ENCODE measurements at places on chromosomes 3 and 15. TPM values are rescaled to one million over a fixed set of nuclear protein-coding genes. Genes with fewer than 3 reads are reported as not detected.

- H3K36me3 ChIP-seq = no peaks in the 10 kb centered on the region
- H3K4me3 ChIP-seq = no peak overlapping the region
- no peaks in the 10 kb centered on the region for H3K4me1 ChIP-seq
Measured at GRCh38 chr15:58604455-58604923, 145.0 kb downstream of the ADAM10 start.

GRCh38 chr15:90210593-90210992, 9.5 kb downstream of the SEMA4B start:
- H3K27me3 ChIP-seq = no peaks in the 10 kb centered on the region
- no peaks in the 10 kb centered on the region for H3K4me1 ChIP-seq

DNA sequence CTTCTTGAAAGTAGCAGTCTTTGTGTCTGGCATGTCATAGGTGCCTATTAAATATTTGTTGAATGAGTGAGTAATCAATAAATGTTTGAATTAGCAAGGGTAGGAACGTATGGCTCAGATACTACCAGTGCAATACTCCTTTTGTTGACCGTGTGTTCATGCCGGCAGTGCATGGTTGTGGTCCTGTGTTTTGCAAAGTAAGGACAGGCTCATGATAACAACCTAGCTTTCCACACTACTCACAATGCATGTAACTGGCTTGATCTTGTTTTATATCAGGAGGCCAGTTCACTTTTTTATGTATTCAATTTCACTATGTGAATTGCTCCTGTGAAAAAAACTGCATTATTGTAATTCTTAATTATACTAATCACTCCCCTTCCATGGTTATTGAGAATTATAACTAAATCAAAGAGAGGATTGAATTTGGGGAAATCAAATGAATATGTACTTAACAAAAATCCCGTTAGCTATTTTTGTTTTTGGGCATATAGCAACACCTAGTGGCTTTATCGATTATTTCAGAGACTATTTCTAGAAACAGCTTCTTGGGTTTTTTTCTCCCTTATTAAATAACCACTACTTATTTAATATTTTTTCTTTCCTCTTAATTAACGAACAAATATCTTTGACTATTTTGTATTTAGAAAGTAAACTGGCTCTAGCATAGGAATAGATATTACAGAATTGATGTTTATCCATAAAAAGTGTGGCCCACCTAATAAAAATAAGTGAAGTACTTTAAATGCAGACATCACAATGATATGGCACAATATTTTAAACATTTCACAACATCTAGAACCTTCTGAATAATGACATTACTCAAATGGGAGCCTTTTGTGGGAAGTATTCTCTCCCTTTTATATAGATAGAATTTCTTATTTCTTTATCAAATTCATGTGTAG, 218.5 kb downstream of the BBX start:
- no peak overlapping the region for H3K4me3 ChIP-seq
- peaks cover 3% of the 10 kb centered on the region for H3K36me3 ChIP-seq
- H3K4me1 ChIP-seq = no peaks in the 10 kb centered on the region
- no peak for DNase-seq

DNA sequence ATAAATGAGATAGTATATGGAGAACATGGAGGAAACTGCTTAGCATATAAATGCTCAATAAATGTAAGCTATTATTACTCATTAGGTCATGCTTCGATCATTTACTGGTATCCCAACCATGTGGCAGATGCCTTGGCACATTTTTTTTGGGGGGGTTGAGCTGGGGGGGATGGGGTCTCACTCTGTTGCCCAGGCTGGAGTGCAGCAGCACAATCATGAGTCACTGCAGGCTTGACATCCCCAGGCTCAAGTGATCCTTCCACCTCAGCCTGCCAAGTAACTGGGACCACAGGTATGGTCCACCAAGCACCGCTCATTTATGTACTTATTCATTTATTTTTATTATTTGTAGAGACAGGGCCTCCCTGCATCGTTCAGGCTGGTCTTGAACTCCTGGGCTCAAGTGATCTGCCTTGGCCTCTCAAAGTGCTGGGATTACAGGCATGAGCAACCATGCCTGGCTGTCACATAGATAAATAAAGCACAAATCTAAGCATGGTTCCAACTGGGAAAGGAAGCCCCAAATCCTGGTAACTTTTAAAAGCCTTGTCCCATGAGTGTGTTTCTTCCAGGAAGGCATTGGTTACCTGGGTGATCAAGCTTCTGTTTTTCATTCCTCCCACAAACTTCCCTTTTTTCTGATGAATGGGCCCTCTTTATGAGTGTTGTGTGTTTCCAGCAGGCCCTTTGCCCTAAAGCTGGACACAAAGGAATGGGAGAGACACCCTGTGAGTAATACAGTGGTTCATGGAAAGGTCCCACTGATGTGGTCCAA, 147.4 kb upstream of the UMPS start:
- H3K4me1 ChIP-seq = peaks cover 2% of the 10 kb centered on the region
- H3K27me3 ChIP-seq = no peaks in the 10 kb centered on the region
- H3K4me3 ChIP-seq = no peak overlapping the region

Gene ITIH4
- total RNA-seq = 55.4 TPM

Gene CCNB2
- 2.2 TPM for total RNA-seq

DNA sequence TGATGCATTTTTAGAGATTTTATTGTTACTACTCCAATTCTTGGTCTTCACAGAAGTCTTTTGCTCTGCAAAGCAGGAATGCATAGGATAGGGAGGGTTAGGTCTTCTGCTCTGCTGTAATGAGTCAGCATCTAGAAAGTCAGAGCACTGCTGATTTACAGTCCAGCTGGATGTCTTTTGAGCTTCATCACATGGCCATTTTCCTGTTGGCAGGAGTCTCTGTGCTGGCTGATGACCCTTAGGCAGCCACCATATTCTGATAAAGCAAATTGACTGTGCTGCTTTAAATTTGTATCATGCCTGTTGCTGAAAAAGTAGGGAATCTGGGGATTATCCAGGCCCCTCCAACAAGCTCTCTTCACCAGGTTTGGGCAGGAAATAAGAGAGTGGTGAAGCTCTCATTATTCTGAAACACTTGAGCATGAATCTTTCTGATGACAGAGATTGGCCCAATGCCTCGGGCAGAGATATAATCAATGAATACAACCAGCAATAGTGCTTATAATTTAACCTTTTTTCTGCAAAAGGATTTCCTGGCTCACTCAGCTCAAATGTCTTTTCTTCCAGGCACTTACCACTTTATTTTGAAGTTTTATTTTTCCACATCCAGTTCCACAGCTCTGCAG, 9.7 kb upstream of the CRBN start:
- H3K36me3 ChIP-seq = no peaks in the 10 kb centered on the region
- no peaks in the 10 kb centered on the region for H3K4me1 ChIP-seq
- no peak overlapping the region for H3K27ac ChIP-seq

Gene C3orf62
- 4.3 TPM for total RNA-seq

Gene CEMIP
- total RNA-seq = 12.1 TPM

DNA sequence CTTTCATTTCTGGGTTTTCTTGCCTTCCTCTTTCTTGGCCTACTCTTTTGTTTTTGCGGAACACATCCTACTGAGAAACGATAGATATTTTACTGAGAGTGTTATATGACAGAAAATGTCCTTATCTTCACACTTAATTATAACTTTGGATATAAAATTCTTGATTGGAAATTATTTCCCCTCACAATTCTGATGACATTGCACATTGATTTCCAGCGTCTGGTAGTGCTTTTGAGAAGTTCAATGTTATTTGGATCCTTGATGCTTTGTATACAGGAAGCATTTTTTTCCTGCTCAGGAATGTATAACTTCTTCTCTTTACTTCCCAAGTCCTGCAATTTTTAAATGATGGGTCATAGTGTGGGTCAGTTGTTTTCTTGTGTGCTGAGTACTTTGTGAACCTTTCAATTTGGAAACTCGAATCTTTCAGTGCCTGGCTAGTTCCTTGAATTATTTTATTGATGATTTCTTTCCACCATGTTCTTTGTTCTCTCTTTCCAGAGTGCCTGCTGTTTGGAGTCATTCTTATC, 183.9 kb downstream of the PDCD6IP start:
- no peaks in the 10 kb centered on the region for H3K27me3 ChIP-seq
- H3K27ac ChIP-seq = no peak overlapping the region
- no peak for DNase-seq
- peaks cover 2% of the 10 kb centered on the region for H3K4me1 ChIP-seq

DNA sequence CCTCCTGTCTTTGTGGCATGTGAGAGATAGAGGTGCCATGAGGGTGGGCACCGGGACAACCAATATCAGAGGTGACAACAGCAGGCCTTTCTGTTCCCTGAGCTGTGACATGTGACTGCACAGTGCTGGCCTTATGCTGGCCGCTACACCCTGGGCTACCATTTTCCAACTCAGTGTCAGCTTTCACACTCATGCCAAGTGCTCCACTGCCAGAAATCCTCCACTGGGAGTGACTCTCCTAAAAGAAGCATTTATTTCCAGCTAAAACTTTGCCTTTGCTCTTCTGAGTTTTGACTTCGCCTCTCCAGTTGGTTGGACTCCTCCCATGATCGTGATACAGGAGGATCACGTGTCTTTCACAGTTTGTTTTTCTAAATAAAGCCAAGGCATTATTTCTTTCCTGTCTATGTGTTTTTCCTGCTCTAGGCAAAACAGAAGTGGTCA, 31.4 kb downstream of the CA12 start:
- H3K4me3 ChIP-seq = no peak overlapping the region
- H3K27ac ChIP-seq = peak overlapping the region; percentile 26
- DNase-seq = no peak
- H3K36me3 ChIP-seq = no peaks in the 10 kb centered on the region
- no peaks in the 10 kb centered on the region for H3K27me3 ChIP-seq

Gene UNC13C
- total RNA-seq = 2.8 TPM

DNA sequence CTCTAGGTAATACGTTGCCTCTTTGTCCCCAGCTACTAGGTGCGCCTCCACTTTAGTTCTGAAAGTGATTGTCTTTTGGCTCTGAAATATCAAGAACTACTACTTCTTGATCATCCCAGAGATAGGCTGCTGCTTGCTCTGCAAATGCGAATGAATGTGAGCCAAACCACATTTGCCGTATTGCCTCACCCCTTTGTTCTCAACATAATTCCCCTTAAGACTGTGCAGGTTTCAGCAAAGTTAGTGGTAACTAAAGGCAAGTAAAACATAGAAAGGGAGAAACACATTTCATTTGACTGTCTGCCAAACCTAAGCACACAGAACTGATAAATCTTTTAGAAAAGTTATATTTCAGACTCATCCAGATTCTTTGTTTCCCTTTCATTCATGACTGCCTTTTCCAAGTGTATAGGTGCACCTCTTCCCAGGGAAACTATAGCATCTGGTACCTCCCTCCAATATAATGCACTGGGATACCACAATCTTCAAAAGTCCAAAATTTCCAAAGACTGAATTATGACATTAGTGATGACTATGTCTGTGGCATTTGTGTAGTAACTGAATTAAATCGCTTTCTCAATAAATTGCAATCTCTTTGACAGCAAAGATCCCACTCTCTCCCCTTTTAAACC, 720.6 kb upstream of the CBLB start:
- no peak for DNase-seq
- no peaks in the 10 kb centered on the region for H3K4me1 ChIP-seq
- no peak overlapping the region for H3K4me3 ChIP-seq
- no peaks in the 10 kb centered on the region for H3K36me3 ChIP-seq
- H3K27me3 ChIP-seq = no peaks in the 10 kb centered on the region
- H3K27ac ChIP-seq = no peak overlapping the region

Gene CCDC39
- 0.60 TPM for total RNA-seq

DNA sequence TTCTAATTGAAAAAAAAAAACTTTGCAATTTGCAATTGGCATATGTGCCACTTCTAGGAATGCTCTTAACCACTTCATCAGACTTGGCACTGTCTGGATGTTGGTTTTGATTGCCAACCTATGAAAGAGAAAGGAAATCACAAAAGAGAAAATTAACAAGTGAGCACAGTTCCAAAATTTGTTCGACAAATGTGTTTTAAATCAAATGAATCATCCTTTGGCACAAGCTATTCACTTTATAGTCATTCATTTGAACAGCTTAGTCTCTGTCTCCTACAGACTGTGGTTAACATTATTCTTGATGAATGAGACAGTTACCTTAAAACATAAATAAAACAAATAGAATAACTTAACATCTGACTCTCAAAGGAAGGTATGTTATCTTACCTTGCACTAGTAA, 265.0 kb downstream of the EPHA3 start:
- no peaks in the 10 kb centered on the region for H3K36me3 ChIP-seq
- no peaks in the 10 kb centered on the region for H3K4me1 ChIP-seq
- H3K27me3 ChIP-seq = no peaks in the 10 kb centered on the region
- no peak for DNase-seq

Gene KNG1
- total RNA-seq = not detected

Gene MRAS
- total RNA-seq = 46.3 TPM

- no peak for DNase-seq
- H3K27me3 ChIP-seq = no peaks in the 10 kb centered on the region
- no peak overlapping the region for H3K4me3 ChIP-seq
- no peaks in the 10 kb centered on the region for H3K4me1 ChIP-seq
- no peak overlapping the region for H3K27ac ChIP-seq
Measured at GRCh38 chr3:88690287-88690686, 417.1 kb upstream of the EPHA3 start.

DNA sequence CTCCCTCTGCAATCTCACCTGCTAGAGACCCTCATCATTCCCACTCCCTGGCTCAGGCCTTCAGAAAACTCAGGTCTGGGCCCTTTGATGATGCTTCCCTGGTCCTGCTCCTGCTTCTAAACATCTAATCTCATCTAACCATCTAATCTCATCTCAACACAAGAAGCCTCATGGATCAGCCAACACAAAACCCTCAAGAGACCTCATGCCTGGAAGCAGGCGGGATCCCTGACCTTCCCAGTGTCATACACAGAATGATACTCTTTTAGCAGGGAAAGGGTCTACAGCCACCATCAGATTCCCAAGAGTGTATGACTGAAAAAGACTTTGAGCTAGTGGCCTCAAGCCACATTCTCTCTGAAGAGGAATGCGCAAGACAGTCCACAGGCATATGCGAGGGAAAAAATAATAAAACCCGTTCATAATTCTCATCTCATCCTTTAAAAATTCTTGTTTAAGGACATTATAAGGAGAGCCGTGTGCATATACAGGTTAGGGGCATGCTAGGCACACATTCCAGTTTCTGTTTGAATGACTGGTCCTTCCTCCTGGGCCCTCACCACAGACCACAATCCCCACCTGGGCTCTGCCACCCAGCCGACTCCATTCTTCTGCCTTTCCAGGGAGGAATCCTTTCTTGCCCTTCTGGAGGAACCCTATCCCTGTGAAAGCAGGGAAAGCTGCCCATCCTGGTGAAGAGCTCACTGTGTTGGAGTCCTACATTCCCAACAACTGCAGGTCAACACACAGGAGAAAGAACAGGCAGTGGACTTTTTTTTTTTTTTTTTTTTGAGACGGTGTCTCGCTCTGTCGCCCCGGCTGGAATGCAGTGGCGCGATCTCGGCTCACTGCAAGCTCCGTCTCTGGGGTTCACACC, 2.2 kb downstream of the ZXDC start:
- H3K4me3 ChIP-seq = peak overlapping the region; percentile 9
- H3K4me1 ChIP-seq = no peaks in the 10 kb centered on the region
- no peak for DNase-seq
- peaks cover 4% of the 10 kb centered on the region for H3K36me3 ChIP-seq

All from aorta (tissue), 5 donors.